Activated naive CD8-positive, alpha-beta T cell treated with anti-CD3 and anti-CD28 coated beads for 36 hours (primary cell): ENCODE measurements at places on chromosomes 2 and 18. TPM values are rescaled to one million over a fixed set of nuclear protein-coding genes. Genes with fewer than 3 reads are reported as not detected.

DNA sequence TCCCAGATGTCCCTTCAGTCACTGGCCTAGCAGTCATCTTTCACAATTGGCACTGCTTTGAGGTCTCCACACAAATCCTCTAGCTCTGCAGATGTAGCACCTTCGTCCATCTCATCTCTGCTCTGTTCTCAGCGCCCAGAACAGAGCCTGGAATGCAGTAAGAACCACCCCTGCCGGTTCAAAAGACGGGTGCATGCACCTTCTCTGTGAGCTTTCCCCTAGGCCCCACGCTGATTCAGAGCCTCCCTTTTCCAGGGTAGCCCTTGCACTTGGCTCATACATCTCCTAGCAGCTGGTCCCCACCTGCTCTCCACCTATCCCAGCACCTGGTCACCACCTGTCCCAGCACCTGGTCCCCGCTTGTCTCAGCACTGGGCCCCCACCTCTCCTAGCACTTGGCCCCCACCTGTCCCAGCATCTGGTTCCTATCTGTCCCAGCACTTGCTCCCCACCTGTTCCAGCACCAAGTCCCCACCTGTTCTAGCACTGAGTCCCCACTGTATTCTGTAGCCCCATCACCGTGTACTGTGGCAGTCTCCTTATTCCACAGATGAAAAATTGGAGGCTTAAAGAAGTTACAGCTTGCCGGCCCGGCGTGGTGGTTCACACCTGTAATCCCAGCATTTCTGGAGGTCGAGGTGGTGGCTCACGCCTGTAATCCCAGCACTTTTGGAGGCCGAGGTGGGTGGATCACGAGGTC is 4.7 kb upstream of the KCNF1 start:
- H3K4me1 ChIP-seq: no peaks in the 10 kb centered on the region
- peaks cover 19% of the 10 kb centered on the region for H3K27me3 ChIP-seq
- no peaks in the 10 kb centered on the region for H3K36me3 ChIP-seq
- no peak overlapping the region for H3K27ac ChIP-seq

- H3K27me3 ChIP-seq: peaks cover 8% of the 10 kb centered on the region
- no peak for DNase-seq
- H3K4me3 ChIP-seq: no peak overlapping the region
- H3K4me1 ChIP-seq: no peaks in the 10 kb centered on the region
- H3K27ac ChIP-seq: no peak overlapping the region
These were observed 37.5 kb downstream of the KCNS3 start for GRCh38 chr2:17915811-17916518.

GRCh38 chr2:242075696-242076095 is 206.2 kb downstream of the RTP5 start:
- no peak overlapping the region for H3K4me3 ChIP-seq
- no peak overlapping the region for H3K27ac ChIP-seq
- no peaks in the 10 kb centered on the region for H3K36me3 ChIP-seq
- no peak for DNase-seq

The ABCG8 gene
- not detected for total RNA-seq

GRCh38 chr2:208783184-208783583 is 376.6 kb downstream of the PTH2R start:
- no peak overlapping the region for H3K27ac ChIP-seq
- DNase-seq: no peak
- no peaks in the 10 kb centered on the region for H3K27me3 ChIP-seq
- H3K4me3 ChIP-seq: no peak overlapping the region
- no peaks in the 10 kb centered on the region for H3K4me1 ChIP-seq

- H3K27me3 ChIP-seq: peaks cover 25% of the 10 kb centered on the region
- peaks cover 15% of the 10 kb centered on the region for H3K4me1 ChIP-seq
- H3K4me3 ChIP-seq: peak overlapping the region; percentile 79
- no peaks in the 10 kb centered on the region for H3K36me3 ChIP-seq
These were observed 12.0 kb downstream of the ATP6V1B1 start for GRCh38 chr2:70947556-70948184.

- H3K4me3 ChIP-seq: no peak overlapping the region
- H3K4me1 ChIP-seq: no peaks in the 10 kb centered on the region
- H3K27ac ChIP-seq: no peak overlapping the region
- peaks cover 10% of the 10 kb centered on the region for H3K27me3 ChIP-seq
- no peaks in the 10 kb centered on the region for H3K36me3 ChIP-seq
- no peak for DNase-seq
These were observed 132.9 kb upstream of the HDAC4 start for GRCh38 chr2:239533569-239534316.

- DNase-seq: no peak
- H3K27ac ChIP-seq: no peak overlapping the region
- no peak overlapping the region for H3K4me3 ChIP-seq
- H3K4me1 ChIP-seq: no peaks in the 10 kb centered on the region
These were observed 111.1 kb upstream of the SPOPL start for GRCh38 chr2:138390316-138390945.

The CHRND gene
- total RNA-seq: not detected

GRCh38 chr18:7617738-7618422 is 50.8 kb downstream of the PTPRM start:
- DNase-seq: no peak
- no peak overlapping the region for H3K27ac ChIP-seq
- H3K4me1 ChIP-seq: no peaks in the 10 kb centered on the region
- no peak overlapping the region for H3K4me3 ChIP-seq
- no peaks in the 10 kb centered on the region for H3K36me3 ChIP-seq
- H3K27me3 ChIP-seq: no peaks in the 10 kb centered on the region

DNA sequence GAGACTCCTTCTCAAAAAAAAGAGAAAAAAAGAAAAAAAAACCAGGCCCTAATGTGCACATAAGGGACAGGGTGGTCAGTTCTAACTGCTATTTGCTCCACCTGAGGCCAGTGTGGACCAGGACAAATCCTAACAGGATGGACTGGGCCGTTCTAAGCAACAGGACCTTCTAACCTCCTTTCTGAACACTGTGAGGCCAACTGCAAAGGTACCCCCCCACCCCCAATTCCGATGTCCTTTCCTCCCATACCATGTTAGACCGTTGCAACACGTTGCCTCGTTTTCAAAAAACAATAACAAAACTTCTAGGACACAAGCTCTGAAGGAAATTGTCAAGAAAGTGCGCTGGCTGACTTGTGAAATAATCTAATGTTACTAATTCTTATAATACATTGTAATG is 1.2 kb downstream of the THAP4 start:
- peaks cover 35% of the 10 kb centered on the region for H3K4me1 ChIP-seq
- peak overlapping the region; percentile 85 for H3K4me3 ChIP-seq
- no peaks in the 10 kb centered on the region for H3K27me3 ChIP-seq
- peaks cover 35% of the 10 kb centered on the region for H3K36me3 ChIP-seq

GRCh38 chr2:224591220-224591619 is 6.1 kb upstream of the CUL3 start:
- H3K36me3 ChIP-seq: no peaks in the 10 kb centered on the region
- H3K27me3 ChIP-seq: no peaks in the 10 kb centered on the region
- H3K4me3 ChIP-seq: no peak overlapping the region
- peaks cover 2% of the 10 kb centered on the region for H3K4me1 ChIP-seq
- H3K27ac ChIP-seq: no peak overlapping the region

The KDSR gene
- total RNA-seq: 55.8 TPM

DNA sequence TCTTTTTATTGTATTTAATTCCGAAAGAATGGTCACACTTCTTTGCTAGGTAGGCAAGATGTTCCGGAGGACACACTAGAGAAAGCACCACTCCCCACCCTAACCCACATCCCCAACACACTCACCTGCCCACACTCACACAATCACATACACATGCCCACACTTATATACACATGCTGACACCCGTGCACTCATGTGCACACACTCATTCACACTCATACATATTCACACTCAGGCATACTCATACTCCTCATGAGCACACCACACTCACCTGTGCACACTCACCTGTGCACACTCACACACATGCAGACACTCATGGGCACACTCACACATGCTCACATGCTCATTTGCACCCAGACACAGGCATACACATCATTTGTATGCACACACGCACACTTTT is 21.4 kb downstream of the DIPK1C start:
- no peaks in the 10 kb centered on the region for H3K36me3 ChIP-seq
- H3K27ac ChIP-seq: no peak overlapping the region
- H3K27me3 ChIP-seq: no peaks in the 10 kb centered on the region

DNA sequence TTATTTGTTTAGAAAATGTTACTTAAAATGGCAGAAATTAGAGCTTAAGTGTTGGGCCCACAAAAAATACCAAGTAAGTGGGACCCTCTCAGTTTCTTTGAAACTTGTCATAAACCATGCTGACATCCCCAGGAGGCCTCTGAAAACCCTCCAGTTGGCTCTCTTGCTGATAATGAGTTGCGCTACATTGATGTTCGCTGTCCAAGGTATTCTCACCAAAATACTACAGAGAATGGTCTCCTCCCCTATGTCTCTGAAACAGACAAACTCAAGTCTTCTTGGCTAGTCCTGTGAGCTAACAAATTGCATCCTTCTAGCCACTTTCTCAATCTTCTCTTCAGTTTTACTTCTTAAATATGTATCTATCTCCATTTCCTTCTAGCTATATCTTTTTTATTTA is 669.4 kb downstream of the IRS1 start:
- H3K36me3 ChIP-seq: no peaks in the 10 kb centered on the region
- peaks cover 9% of the 10 kb centered on the region for H3K27me3 ChIP-seq
- H3K27ac ChIP-seq: no peak overlapping the region
- DNase-seq: no peak

GRCh38 chr2:37318401-37318800 is 6.2 kb downstream of the PRKD3 start:
- DNase-seq: no peak
- no peaks in the 10 kb centered on the region for H3K27me3 ChIP-seq
- peak overlapping the region; percentile 66 for H3K27ac ChIP-seq
- peaks cover 40% of the 10 kb centered on the region for H3K36me3 ChIP-seq
- no peak overlapping the region for H3K4me3 ChIP-seq

DNA sequence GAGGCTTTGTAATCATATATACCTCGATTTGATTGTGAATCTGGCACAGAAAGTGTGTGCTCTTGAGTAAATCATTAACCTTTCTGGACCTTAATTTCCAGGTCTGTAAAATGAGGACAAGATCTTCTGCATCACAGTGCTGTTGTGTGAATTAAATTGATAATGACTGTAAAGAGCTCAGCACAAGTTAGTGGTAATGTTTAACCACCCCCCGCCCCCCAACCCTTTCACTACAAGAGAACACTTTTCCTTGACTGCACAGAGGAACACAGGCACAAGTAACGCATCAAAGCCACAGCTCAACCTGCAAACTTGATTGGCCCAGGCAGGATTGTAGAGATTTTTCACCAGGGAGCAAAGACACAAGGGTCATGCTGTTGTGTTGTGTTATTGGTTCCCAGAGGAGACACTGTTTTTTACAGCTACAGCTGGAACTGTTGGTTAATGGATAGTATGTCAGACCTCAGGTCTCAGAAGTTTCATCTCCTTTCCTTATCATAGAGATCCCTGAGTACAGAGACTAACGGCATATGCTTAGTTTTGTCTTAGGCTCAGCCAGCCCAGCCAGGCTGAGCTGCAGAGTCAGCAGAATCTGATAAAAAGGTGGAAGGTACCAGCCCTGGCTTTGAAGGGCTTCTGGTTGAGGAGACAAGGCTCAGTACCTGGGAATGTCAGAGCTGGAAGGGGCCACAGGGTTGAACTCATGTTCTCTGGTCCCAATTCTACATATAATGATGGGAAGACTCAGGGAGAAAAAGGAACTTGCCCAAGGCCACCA is 10.6 kb downstream of the SETBP1 start:
- no peaks in the 10 kb centered on the region for H3K4me1 ChIP-seq
- H3K4me3 ChIP-seq: no peak overlapping the region
- H3K36me3 ChIP-seq: no peaks in the 10 kb centered on the region
- no peak overlapping the region for H3K27ac ChIP-seq
- peaks cover 32% of the 10 kb centered on the region for H3K27me3 ChIP-seq
- no peak for DNase-seq

The MLPH gene
- not detected for total RNA-seq

DNA sequence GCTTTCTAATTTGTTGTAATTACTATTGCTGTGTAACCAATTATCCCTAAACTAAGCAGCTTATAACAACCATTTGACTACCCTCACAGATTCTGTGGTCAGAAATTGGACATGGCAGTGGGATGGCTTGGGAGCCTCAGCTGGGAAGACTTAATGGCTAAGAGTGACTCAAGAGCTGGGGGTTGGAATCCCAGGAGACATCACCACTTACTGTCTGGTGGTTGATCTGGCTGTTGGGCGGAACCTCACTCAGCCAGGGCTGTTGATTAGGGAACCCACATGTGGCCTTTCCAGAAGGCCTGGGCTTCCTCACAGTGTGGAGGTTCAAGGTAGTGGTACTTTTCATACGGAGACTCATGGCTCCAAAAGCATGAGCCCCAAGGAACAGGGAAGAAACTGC is 49.8 kb downstream of the E2F6 start:
- H3K27ac ChIP-seq: no peak overlapping the region
- H3K4me3 ChIP-seq: no peak overlapping the region
- peaks cover 5% of the 10 kb centered on the region for H3K27me3 ChIP-seq
- H3K36me3 ChIP-seq: peaks cover 3% of the 10 kb centered on the region
- DNase-seq: no peak
- no peaks in the 10 kb centered on the region for H3K4me1 ChIP-seq

DNA sequence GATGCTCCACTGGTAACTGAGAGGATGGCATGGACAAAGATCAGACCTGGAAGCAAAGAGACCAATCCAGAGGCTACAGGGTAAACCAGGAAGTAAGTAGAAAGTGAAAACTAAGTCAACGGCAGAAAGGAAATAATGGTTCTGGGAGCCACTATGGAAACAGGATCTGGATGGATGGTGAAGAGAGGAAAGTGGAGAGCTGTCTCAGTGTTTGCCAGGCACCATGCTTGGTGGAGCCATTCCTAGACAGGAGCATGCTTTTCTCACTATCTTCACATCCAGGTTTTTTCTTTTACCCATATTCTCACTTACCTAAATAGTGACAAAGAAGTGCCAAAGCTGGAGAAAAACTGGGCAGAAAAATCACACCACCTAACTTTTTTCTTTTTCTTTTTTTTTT is 22.2 kb downstream of the ZNF521 start:
- H3K27ac ChIP-seq: no peak overlapping the region
- no peak overlapping the region for H3K4me3 ChIP-seq

DNA sequence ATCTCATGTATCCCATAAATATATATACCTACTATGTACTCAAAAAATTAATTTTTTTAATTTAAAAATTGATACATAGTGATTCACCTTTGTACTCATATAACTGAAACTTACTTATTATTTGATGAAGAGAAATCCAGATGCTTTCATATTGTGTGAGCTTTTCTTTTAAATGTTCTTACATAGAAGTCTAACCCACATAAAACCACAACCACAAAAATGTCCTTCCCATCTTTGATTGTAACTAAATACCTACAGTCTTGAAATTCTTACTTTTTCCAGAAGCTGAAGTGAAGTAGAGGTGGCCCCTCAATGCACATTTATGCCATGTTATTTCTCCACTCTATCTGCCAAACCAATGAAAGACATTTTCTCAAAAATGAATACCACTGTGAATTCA is 117.9 kb upstream of the COL5A2 start:
- H3K4me3 ChIP-seq: no peak overlapping the region
- peaks cover 66% of the 10 kb centered on the region for H3K4me1 ChIP-seq
- H3K27me3 ChIP-seq: no peaks in the 10 kb centered on the region
- no peak for DNase-seq
- peaks cover 29% of the 10 kb centered on the region for H3K36me3 ChIP-seq
- H3K27ac ChIP-seq: peak overlapping the region; percentile 89

GRCh38 chr2:213032607-213033006 is 118.8 kb downstream of the IKZF2 start:
- H3K27me3 ChIP-seq: peaks cover 3% of the 10 kb centered on the region
- H3K4me1 ChIP-seq: peaks cover 35% of the 10 kb centered on the region
- no peak overlapping the region for H3K27ac ChIP-seq
- DNase-seq: no peak
- H3K36me3 ChIP-seq: no peaks in the 10 kb centered on the region

- H3K4me3 ChIP-seq: no peak overlapping the region
- DNase-seq: no peak
- no peaks in the 10 kb centered on the region for H3K4me1 ChIP-seq
- H3K27ac ChIP-seq: no peak overlapping the region
These were observed 486.3 kb downstream of the NR4A2 start for GRCh38 chr2:155846259-155846658.

The CD8A gene
- total RNA-seq: 357 TPM
